ENCODE measurements at places on chromosomes 2 and 18. TPM values are rescaled to one million over a fixed set of nuclear protein-coding genes. Genes with fewer than 3 reads are reported as not detected.

Gene GAL3ST2
- 0.64 TPM for total RNA-seq

Gene C2orf80
- total RNA-seq: not detected

Gene RFTN2
- 4.5 TPM for total RNA-seq

Gene UGT1A9
- not detected for total RNA-seq

Gene HRH4
- total RNA-seq: not detected

Gene STK25
- 170 TPM for total RNA-seq

Gene GNLY
- 0.24 TPM for total RNA-seq

Gene CD8B
- not detected for total RNA-seq

Gene CDH7
- total RNA-seq: not detected

Gene RFX8
- total RNA-seq: 0.16 TPM

Gene UCN
- total RNA-seq: 1.0 TPM

Gene OSBPL1A
- 21.2 TPM for total RNA-seq

Gene SDC1
- total RNA-seq: 12.1 TPM

Gene FBXO15
- not detected for total RNA-seq

Gene HADHA
- total RNA-seq: 125 TPM

Gene PIEZO2
- 25.4 TPM for total RNA-seq

Gene TMEM247
- not detected for total RNA-seq

Gene GAREM1
- 5.7 TPM for total RNA-seq

Gene SERPINB10
- total RNA-seq: not detected

Gene NPPC
- not detected for total RNA-seq

Gene SCTR
- total RNA-seq: not detected

Gene GTF3C2
- 44.7 TPM for total RNA-seq

Gene PEX13
- total RNA-seq: 30.0 TPM
